Effector memory CD8-positive, alpha-beta T cell (primary cell): ENCODE measurements at places on chromosomes 12 and 14.

DNA sequence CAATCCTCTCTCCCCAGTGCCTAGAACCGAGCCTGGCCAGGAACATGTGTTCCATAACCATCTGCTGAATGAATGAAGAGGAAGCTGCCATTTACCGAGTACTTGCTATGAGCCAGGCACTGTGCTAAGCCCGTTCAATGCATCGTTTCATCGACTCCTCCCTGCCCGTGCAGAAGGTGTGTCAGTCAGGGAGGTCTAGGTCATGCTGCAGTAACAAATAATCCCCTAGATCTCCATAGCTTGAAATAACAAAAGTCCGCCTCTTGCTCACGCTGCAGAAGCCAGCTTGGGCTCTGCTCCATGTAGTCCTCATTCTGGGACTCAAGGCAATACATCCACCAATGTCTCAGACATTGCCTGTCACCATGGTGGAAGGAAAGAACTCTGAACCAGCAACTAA is 101.3 kb downstream of the SCARB1 start:
- DNase-seq, result no peak

DNA sequence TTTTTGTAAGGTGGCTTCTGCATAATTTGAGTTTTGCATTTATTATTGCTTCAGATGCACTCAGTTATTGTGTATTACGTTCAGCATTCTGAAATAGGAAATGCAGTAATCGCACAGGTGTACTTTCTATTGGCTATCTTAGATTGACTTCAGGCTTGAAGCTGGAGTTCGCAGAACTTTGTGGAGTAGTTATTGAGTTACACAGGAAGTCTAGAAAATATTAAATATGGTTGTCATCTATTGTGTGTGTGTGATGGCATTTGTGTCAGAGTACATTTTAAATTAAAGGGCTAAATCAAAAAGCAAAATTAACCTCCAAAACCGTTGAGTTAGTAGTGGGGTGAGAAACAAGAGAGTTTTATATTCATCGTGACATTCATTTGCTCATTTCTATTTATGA is 2.7 kb downstream of the ARID2 start:
- DNase-seq, result no peak

GRCh38 chr12:49161092-49161795 is 27.6 kb downstream of the TUBA1A start:
- no peak for DNase-seq

- DNase-seq, result no peak
These were observed 82.2 kb upstream of the GPR68 start for GRCh38 chr14:91326514-91327249.

GRCh38 chr12:65505386-65506121 is 227.1 kb downstream of the MSRB3 start:
- DNase-seq, result no peak

DNA sequence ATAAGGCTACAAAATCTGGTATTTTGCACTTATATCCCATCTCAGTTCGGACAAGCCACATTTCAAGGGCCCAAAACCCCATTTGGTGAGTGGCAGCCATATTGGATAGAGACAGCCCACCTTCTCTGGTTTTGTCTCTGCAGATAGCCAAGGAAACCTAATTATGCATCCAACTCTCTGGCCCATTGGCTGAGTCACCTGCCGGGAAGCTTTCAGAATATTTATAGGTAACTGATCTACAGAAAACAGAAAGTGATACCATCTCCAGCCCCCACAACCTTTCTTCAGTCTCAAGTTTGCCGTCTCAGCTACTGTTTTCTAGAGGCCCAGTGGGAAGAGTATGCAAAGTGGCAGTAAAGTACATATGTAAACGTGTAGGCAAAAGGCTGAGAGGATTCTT is 33.7 kb upstream of the PPP1CC start:
- no peak for DNase-seq

GRCh38 chr12:1593174-1594005 is 991 bp downstream of the FBXL14 start:
- DNase-seq, result peak; percentile 51

DNA sequence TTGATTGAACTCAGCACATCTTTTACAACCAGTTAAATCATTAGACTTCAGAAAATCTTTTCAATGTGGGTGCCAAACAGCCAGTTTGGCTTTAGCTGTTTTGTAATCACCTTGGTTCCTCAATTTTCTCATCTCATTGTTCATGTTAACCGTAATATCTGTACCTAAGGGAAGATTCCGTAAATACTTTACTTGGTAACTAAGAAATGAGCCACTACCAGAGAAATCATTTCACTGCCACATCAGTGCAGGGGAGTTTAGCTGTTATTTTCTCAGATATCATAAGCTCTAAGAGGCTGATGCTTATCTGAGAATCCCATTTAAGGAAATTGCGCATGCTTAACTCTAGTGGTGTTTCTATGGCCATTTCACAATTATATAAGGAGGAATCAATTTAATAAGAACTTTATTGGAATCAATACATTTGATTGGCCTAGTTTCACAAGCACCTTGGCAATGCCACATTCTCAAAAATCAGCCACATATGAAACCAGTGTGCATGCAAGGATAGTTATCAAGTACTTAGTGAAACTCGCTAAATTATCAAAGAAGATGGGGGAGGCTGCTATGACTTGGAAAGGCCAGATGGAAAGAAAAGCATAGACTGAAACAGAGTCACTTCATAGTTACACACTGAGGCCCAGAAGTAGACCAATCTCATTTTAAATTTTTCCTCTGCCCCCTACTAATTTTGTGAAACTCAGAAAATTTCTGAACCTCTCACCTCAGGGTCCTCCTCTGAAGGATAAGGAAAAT is 28.1 kb upstream of the IL22 start:
- DNase-seq, result no peak

DNA sequence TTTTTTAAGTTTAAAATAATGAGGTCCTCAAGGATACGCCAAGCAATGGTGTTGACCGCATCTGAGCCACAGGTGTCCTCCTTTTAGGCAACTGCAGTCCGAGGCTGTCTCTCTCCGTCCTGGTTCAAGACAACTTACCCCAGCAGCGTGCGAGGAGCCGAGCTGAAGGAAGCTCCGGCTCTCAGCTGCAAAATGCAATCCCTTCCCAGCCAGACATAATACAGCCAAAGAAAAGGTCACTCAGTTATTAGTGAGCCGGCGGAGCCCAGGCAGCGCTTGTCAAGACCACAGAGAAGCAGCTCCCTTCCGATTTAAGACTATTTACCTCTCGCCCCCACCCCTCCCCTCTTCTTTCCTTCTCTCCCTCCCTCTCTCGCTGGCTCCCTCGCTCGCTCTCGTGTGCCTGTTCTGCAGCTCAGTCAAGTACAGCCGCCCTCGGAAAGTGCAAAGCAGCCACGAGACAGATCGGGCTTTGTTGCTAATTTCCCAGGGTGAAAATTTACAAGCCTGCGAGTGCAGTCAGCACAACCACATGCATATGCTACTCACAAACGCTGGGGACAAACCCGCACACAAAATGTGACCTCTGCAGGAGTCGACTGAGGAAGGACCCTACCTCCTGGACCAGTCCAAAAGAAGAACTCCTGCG is 363 bp upstream of the LMO3 start:
- DNase-seq, result no peak

GRCh38 chr14:62162998-62163589 is 400.9 kb downstream of the SNAPC1 start:
- peak; percentile 2 for DNase-seq

DNA sequence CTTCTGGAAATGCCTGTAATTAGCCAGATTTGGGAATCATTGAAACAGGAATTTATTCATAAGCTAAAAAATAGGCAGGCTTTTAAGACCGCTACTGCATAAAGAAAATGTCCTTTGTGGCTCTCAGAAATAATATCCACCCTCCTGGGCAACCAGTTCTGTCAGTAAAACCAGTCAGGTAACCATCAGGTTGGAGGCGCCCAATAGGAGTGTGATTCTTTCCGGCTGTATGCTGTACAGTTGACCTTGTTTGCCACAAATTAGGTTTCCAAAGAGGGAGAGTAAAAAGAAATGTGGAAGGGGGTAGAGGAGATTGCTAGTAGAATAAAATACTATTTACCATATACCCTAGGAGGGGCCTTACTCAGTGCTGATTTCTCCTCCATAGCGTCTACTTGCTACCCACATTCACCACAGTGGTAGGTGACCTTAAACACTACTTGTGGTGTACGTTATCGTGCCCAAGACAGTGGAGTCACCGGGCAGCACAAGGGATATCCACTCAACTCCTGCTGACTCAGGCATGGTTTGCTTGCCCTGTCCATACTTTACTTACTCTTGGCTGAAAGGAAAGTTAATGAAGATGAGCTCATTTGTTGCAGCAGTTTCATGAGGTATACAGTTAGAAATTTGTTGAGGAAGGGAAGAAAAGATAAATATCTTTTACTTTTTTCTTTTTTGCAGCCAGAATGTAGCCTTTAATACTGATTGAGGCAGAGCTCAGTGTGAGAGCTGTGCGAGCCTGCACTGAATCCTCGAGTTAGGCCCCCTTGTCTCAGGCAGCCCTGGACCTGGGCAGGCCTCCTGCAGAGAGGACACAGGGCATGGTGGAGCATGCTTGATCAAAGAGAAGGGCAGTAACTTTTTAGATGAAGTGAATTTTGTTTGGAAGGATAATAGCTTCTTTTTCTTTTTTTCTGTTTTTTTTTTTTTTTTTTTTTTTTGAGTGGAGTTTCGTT is 76.7 kb downstream of the DIP2B start:
- DNase-seq, result no peak

GRCh38 chr12:113407931-113408600 is 4.4 kb upstream of the SDS start:
- DNase-seq, result no peak

DNA sequence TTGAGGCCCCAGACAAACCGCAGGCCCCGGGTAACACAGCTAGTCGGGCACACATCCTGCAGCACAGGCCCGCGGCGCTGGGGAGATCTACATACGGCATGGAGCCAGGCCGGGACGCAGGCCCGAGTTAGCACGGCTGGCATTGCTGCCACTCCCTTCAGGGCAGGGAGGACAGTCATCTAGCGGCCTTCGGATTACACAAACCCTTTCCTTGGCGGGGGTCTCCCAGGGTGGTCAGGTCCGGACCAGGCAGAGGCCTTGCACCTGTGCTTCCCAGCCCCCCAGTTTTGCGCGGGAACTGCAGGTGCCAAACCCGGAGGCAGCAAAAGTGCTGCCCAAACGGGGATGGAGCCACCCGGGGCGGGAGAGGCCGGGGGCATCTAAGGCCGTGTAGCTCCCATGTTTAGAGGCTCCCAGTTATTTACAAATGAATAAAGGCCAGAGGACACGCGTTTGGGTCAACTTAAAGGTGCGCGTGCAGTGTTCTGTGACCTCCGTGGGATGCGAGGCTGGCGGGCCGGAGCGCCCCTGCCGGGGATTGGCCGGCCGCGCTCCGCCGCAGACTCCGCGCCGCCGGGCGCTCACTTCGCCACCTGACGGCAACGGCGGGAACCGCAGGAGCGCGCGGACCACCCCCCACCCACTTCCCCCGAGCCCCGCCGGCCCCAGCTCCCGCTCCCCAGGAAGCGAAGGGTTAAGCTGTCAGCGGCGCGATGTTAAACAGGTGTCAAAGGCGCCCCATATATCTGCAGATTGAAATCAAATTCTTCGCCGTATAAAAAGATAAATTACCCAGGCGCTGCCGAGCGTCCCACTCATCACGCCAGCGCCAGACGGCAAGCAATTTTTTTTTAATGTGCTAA is 18.1 kb downstream of the VSX2 start:
- peak; percentile 45 for DNase-seq

GRCh38 chr12:9943240-9943639 is 11.1 kb upstream of the CLEC2A start:
- no peak for DNase-seq

- DNase-seq, result no peak
These were observed 1.1 kb downstream of the PDE3A start for GRCh38 chr12:20369305-20370013.

GRCh38 chr14:30016002-30016401 is 88.4 kb upstream of the PRKD1 start:
- no peak for DNase-seq

GRCh38 chr14:102986810-102987579 is 64.5 kb downstream of the AMN start:
- no peak for DNase-seq

DNA sequence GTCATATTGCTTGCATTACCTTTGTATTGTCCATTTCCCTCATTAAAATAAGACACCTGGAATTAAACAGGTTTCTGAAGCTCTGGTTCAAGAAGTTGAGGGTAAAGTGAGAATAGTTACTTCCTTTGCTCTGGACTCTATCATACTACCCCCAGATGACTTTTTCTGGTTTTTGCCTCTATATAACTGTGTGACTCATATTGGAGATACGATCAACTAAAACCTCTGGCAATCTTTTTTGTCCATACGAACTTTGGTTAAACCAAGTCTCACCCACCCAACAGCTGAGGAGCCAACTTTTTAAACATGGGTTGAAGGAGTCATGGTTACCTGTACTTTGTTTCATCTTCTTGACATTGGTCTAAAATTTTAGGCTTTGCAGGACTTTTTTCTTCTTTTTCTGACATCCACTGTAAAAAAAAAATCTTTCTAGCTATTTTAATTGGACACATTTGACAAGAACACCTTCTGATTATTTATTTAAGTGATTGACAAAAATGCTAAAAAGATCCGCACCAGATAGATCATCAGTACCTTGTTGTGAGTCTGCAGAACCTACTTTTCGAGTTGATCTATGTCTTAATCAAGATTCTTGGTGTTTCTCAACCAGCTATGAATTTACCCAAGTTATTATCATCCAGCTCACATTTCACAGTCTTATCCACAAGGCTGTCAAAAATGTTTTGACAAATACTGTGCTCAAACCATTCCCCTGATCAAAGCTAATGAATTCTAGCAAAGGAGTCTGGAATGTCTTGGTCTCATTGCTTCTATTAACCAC is 166.0 kb downstream of the IPO8 start:
- DNase-seq, result no peak

- no peak for DNase-seq
These were observed 1.3 kb downstream of the BBS10 start for GRCh38 chr12:76346798-76347420.
